ENCODE measurements at places on chromosomes 5 and 9.
A peak's percentile ranks its signal among the peaks of the same experiment; 100 is the strongest.

DNA sequence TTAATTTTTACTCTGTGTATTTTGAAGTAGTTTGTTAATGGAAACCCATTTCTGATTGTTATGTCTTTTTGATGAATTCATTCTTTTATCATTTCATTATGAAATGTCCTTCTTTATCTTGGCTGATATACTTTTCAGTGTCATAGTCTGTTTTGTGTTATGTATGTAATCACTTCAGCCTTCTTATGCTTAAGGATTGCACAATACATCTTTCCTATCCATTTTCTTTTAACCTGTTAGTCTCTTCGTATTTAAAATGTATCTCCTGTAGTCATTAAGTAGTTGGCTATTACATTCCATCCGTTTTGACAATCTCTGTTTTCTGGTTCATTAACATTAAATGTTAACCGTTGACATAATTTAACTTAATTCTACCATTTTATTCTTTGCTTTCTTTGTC, 344.6 kb upstream of the CTNND2 start:
- DNase-seq: no peak

DNA sequence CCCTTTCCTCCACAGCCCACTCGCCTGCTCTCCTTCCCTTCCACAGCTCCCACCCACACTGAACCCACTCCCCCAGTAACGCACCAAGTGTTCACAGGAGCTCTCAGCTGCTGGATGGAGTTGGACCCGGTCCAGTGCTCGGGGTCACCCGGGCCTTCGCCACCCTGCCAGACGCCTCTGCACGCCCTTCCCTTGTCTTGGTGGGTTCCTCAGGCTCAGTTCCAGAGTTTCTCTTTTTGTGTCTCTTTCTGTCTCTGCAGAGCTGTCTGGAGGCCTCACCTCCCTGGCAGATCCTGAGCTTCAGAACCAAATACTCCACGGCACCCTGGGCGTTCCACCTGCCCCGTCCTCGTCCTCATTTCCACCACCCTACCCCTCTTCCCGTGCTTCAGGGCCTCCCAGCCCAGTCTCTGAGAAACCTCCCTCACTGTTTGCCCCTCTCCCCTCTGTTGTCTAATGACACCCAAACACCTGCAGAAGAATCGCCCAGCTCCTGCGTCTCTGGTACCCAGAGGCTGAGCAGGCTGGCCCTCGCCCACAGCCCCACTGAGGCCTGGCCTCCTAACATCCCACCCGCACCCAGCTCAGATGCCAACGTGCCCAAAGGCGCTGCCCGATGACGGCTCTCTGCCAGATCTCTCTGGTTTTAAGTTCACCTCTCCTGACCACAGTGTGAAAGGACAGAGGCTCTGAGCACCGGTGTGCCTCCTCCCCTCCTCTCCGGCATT, 74.3 kb downstream of the COL23A1 start:
- no peak for DNase-seq

GRCh38 chr5:103232393-103232999, 26.1 kb upstream of the MACIR start:
- DNase-seq: peak; percentile 37

DNA sequence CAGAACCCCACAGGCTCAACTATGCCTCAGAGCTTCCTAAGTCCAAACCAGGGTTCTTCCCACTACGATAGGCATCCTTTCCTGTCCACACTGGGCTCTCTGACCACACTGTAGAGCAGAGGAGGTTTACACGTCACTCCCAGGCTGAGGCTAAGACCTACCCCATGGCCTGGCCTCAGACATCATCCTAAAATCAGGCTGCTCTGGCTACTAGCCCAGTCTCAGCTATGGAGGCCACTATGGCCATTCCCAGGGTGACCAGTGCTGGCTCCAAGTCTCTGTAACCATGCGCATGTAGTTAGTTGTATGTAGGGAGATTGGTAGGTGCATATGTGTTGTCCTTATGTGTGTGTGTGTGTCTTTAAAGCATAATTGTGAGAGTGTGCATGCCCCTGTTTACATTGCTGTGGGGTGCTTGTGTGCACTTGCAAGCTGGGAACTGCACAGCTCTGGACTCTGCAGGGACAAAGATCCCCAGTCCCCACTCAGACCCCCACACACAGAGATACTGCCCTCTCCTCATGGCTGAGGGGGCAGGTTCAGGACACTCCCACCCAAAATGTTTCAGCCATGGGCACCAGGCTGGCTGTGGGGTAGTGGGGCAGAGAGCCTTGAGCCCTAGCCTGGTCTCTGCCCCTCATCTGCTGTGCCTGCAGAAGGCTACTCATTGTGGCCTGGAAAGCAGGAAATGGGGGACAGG, 12.3 kb downstream of the PDLIM4 start:
- DNase-seq: no peak

DNA sequence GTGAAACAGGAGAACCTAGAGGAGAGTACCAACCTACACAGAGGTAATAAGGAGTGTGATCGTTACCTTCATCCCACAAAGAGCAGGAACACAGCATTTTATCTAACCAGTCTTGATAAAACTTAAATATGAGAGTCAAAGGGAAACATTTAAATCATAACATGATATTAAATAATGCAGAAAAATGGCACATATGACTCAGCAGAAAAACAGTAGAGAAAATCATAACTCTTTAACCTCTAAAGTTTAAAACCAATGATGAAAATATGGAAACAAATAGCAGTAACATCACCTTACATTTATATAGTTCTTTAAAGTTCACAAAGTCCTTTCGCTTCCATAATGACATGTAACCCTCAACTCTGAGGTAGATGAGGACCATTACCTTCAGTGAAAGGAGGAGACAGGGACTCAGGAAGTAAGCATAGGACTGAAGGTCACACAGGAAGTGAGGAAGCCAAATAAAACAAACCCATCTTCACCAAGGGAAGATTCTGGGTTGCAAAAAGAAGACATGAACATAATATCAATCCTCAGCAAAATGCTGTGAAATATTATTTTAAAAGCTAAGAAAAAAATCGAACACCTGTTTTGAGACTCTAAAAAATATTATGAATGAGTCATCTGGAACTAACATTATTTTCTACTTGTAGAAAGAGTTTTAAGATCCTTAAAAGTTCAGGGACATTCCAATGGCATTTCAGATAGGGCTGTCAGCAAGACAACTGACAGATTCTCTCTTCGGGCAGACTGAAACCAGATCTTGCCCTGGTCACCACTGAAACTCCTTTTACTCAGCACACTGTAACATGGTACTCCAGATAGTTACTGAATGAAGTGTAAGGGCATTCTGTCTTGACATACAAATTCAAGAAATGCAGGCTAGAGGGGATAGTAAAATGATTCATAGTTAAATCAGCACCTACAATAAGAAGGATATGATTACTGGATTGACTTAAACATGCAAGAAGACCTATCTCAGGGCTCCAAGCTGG, 148.5 kb downstream of the EPB41L4A start:
- no peak for DNase-seq

DNA sequence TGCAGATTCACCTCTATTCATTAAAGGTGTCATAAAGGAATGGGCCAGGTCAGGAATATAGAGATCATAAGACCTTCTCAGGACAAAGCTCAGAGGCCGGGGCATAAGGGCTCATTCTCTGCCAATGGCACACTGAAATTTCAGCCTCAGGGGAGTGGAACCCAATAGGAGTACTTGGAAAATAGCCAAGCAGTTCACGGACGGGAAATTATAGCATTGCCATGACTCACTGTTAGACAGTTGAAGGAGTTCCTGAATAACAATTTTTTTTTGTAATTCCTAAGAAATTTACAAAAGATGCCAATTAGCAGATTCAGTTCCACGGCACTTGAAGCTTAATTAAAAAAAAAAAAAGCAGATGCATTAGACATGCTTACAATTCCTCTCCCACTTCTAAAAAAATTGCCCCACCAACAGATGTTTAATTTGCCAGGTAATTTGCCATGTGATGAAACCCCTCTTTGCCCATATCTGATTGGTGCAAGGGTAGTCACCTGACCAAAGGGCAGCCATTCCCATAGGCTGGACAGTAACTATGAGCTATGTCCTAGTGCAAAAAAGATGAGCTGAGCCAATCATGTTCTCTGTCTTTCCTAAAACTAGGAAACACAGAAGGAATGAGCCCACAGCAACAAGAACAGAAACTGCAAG, 58.6 kb downstream of the PTCD2 start:
- peak; percentile 51 for DNase-seq

- DNase-seq: no peak
Measured at GRCh38 chr9:73166468-73166867, 14.8 kb downstream of the ANXA1 start.

DNA sequence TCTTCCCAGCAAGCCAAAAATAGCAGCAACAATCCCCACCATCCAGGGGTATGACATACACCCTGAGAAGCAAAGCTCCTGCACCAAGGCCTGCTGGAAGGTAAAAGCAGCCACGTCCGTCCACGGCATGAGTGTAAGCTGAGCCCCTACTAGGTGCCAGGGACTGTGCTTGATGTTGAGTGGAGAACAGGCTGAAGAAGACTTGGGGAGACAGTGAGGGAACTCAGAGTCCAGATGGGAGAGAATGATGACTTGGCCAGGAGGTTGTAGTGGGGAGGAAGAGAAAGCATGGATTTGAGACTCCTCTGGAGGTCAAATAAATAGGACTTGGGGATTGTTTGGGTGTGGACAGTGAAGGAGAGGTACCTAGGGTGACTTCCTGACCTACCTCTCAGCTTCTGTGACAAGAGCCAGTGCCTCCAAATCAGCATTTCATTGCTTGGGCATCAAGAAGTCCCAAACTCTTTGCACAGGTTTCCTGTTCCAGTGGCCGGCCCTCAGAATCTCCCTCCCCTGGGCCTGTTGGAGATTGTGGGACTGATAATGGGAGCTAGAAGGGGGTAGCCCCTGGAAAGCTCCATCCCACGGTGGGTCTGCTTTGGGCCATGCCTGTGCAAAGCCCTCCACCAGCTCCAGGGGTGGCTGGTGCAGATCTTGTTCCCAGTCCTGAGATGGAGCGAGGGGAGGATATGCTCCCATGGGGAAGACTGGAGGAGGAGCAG, 58.3 kb upstream of the ADAMTS2 start:
- DNase-seq: no peak

DNA sequence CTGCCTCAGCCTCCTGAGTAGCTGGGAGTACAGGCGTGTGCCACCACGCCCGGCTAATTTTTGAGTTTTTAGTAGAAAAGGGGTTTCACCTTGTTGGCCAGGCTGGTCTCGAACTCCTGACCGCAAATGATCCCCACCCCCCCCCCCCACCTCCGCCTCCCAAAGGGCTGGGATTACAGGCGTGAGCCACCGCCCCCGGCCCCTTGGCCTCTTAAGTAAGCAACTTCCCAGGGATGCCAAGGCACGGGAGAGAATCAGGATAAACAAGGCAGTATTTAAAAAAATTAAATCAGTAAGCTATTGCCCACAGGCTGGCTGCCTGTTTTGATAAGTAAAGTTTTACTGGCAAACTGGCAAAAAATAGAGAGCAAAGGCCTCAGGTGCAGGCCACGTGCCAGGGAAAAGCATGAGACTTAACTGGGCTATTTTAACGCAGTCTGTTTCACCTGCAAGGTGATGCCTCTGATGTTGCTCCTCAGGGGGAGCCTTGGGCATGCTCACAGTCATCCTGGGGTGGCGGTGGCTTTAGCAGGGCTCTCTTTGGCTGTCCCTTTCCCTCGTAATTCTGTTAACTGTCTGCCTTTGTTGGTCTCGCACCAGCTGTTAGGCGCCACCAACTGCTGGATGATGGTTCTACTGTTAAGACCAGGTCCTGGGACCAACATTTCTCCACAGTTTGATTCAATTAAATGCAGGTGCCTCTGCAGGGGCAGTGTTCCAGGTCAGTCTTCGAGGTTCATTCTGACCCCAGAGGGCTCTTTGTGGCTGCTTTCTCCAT, 19.4 kb upstream of the RNF130 start:
- peak; percentile 93 for DNase-seq

- DNase-seq: peak; percentile 94
Measured at GRCh38 chr5:142327111-142327842, 2.5 kb upstream of the SPRY4 start.

DNA sequence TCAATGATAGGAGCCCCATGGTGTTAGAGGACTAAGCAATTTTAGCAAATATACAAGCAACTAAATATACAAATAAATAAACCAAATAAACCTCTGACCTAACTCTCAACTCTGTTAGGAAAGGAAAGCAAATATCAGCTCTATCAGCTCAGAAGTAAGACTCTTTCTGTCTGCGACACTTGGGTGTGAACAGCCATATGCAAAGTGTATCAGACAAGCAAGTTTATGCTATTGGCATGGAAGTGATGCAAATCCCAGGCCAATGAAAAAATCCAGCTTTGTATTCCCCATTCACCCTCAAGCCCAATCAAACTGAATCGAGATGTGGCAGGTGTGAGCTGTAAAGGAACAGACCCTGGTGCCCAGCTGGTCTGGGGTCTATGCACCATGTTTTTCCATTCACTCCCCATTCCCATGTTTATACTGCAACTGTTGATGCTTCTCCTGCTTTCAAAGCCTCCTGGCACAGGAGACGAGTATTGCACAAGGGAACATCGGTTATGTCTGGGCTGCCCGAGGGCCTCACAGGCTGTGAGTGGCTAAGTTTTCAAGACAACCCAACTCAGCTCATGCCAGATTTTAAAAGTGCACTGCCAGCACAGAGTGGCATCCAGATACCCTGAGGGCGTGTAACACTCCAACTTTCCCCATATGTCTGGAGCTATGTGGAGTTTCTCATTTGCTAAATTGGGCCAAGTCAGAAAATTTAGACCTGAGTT, 73.1 kb downstream of the FEM1C start:
- DNase-seq: no peak

- DNase-seq: no peak
Measured at GRCh38 chr9:33815781-33816180, 1.2 kb upstream of the UBE2R2 start.

- no peak for DNase-seq
Measured at GRCh38 chr5:418162-419121, 24.5 kb upstream of the EXOC3 start.

DNA sequence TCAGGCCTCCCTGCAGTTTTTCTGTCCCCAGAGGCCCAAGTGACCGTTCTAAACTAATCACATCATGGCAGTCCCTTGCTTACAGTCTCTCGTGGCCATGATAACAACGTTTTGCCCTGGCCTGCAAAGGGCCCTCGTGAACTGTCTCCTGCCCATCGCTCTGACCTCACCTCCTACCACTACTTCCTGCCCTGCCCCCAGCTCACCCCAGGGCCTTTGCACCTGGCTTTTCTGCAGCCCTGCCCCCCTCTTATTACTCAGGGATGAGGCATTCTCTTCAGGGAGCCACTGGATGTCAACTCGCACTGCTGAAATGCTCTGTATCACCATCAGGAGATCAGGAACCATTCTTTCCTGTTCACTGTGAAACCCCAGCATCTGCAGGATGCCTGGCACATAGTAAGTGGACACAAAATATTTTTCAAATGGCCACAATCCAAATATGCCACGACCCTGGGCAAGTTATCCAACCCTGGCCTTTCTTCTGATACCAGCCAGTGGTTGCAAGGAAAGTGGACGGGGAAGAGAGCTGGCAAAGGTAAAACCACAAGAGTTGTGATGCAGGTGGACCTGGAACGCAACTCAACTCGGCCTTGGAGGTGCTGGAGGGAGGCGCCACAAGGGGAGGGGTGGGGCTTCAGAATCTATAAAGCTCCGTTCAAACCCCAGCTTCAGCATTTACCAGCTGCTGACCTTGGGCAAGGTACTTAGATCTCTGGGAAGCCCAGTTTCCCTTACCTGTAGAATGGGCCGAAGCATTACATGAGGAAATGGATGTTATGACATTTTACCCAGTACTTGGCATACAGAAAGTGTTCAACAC, 1.7 kb downstream of the SNCB start:
- no peak for DNase-seq

Measured in mesendoderm (in vitro differentiated cells).